Stimulated activated naive CD4-positive, alpha-beta T cell treated with Interleukin-2 at 50 U/mL for 16 hours (primary cell): ENCODE measurements at places on chromosomes 6 and 20.

GRCh38 chr6:106466211-106466610, 105.7 kb downstream of the CRYBG1 start:
- no peak for DNase-seq

DNA sequence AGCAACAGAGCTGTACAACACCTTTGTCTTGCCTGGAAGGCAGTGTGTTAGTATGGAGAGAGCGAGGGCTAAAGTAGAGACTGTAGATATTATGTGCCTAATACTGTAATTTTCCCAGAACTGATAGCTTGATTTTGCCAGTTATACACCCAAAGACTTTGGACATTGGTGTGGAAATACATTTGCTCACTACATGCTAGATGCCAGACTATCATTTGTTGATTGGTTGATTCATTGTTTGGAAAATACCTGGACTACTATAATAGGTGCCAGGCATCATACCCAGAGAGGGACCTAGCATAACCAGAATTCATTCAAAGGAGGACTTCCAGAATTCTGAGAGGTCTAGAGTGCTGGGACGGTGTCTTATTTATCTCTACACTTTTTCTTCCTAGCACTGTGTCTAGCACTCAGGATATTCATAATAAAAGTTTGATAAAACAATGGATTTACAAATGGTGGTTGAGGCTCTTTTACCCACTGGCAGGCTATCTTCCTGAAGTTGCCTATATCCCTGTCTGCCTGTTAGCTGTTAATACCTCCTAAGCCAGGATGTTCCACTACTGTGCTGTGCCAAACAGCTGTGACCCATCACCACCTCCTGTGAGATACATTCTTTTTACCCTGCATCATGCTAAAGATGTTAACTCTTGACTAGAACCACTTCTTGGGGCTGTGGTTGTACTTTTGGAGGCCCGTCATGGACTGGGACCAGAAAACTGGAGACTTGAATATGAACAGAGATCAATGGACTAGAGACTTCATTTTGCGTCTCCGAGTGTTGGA, 72.2 kb upstream of the FUCA2 start:
- DNase-seq, result no peak

DNA sequence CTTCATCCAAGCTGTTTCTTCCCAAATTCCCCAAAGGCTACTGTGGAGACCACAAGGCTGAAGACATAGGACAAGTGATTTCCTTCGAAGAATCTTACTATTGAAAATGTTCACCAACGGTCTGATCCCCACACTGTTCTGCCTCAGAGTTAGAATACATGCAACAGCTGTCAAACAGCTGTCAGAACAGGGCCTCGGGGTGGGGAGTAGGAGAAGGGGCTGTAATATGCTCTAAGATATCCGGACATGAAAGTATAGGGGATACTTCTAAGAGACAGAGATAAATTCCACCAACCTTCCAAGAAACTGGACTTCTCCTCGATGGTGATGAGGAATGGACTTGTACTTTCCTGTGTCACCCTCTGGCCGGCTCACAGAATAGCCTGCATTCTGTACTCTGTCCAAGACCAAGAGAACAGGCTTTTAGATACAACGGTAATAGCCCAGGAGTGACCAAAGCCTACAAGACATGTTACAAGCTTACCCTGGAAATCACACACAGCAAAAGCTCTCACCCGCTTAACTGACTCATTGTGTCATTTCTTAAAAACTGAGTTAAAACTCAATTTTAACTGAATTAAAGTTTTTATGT, 69.2 kb upstream of the PTGIS start:
- DNase-seq, result no peak

DNA sequence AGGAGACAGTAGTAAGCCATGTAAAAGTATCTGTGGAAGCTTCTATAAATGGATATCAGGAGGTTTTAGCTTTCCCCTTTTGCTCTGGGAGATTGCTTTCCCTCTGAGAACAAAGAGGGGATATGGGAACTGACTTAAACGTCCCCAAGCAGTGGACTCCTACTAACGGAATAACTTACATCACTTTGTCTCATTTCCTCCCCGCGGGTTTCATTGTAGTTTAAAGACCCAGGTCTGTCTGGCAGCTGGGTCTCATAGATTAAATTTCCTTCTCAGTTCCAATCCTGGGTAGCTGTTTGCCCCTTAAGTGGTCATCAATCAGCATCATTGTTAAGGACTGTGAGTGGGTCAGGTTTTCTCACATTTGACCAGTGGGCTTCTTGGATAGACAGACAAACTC, 68.7 kb downstream of the PLAGL1 start:
- no peak for DNase-seq

GRCh38 chr20:50887576-50887975, 43.7 kb downstream of the ADNP start:
- DNase-seq, result no peak

DNA sequence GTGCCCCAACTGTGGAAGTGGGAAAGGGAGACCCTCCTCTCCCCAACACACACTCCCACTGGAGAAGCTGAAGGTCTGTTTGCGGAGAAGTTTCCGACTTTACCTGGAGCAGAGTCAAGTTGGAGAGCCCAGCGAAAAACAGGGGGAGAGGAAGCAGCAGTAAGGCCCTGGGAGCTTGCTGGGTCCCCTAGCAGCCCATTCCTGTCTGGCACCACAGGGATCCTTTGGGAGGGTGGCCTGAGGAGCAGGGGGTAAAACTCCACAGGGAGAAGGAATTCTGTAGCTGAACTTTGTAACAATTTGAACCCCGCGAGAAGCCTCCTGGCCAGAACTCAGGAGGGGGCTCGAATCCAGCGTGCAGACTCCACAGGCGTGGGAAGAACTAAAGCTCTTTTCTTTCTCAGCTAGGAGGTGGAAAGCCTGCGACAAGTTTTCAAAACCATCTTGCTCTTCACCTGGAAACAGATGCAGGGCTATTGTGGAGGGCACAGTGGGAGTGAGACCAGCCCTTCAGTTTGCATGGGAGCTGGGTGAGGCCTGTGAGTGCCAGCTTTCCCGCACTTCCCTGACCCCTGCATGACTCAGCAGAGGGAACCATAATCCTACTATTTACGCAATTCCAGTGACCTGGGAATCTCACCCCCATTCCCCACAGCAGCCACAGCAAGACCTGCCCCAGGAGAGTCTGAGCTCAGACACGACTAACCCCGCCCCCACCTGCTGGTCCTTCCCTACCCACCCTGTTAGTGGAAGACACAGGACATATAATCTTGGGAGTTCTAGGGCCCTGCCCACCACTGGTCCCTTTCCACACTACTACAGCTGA, 25.8 kb downstream of the SERPINB9 start:
- DNase-seq, result no peak

GRCh38 chr6:31829633-31830283, 2.2 kb downstream of the HSPA1B start:
- no peak for DNase-seq

GRCh38 chr6:163926642-163927041, 512.1 kb downstream of the QKI start:
- DNase-seq, result no peak

- DNase-seq, result no peak
Measured at GRCh38 chr6:168156742-168157265, 77.8 kb upstream of the FRMD1 start.

- no peak for DNase-seq
Measured at GRCh38 chr20:62914970-62915457, 11.3 kb downstream of the DIDO1 start.

DNA sequence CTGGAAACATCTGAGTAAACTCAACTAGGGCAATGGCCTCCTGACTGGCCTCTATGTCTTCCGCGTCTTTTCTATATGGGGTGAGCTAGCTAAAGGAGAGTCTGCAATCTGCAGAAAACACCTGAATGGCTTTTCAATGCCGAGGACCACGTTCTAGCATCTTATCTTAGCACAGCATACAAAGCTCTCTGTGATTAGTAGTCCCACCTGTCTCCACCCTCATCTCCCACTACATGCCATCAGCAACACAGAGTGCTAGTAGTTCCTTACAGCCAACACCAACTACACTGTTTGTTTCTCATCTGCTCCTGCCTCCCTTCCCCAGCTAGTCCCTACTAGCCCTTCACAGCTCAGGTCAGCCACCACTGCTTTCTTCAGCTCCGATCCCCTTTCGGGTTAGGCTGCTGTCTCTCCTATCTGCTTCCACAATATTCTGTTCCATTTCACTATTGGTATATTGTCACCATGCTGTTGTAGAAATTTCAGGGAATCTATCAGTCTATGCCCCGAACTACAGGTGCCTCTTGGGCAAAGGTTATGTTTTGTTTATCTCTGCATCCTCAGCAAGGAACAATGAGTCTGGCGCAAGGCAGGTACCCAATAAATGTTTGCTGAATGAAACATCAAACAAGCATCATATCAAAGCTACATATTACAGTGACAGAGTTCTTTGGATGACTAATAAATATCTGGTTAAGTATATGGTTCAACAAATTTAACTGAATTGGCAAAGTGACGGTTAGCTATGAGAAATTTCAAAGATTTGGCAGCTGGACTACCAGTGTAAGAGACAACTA, 12.2 kb downstream of the LYRM4 start:
- no peak for DNase-seq

- DNase-seq, result no peak
Measured at GRCh38 chr20:59148701-59149493, 14.7 kb upstream of the ZNF831 start.

GRCh38 chr6:90715093-90715655, 128.3 kb upstream of the MAP3K7 start:
- DNase-seq, result no peak

DNA sequence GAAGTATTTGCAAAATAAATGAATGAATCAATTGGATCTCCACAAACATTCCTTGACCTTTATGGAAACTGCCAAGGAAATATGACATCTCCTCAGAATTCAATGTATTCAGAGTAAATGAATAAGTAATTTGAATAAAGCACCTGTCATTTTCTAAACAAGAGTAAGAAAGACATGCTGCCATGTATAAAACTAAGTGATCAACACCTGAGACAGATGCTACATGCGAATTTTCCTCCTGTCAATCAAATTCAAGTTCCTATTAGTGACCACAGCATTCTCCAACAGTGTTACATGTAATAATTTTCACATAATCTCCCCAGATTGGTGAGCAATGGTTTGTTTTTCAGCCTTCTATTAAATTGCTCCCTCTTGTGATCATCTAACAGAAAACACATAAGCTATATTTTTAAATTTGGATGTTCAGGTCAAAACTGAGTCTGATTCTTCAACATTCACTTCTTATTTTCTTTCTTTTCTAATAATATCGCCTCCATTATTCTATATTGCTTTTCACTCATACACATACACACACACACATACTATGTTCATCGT, 163.2 kb upstream of the RNF217 start:
- DNase-seq, result no peak

DNA sequence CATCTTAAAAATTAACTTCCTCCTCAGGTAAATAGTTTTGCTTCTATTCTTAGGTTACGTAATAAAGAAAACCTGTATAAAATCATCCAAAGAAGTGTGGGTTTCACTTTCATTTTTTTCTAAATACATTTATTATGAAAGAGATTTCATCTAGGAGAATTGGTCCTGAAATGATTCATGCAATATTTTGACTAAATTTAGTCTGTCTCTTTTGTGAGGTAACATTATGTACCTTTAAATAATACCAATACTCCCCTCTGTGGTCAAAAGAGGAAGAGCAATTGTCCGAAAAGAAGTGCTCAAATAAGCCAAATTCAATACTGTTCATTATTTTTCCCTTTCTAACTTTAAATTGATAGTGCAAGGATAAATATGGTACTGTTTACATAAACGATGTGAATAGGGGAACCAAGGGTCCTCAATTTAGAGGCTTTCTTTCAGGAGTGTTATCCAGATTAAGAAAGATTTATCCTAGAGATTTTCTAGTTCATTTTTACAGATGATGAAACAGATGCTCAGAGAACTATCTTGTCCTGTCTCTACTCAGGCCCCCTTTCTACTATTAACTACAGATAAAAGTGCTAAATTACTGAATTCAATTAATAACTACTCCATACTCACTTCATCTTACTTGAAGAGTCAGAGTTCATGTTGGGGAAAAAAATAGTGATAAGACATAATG, 26.2 kb downstream of the CYP39A1 start:
- no peak for DNase-seq

- DNase-seq, result no peak
Measured at GRCh38 chr6:163494279-163494727, 79.8 kb downstream of the QKI start.

- no peak for DNase-seq
Measured at GRCh38 chr6:111280445-111280955, 193.2 kb downstream of the SLC16A10 start.

DNA sequence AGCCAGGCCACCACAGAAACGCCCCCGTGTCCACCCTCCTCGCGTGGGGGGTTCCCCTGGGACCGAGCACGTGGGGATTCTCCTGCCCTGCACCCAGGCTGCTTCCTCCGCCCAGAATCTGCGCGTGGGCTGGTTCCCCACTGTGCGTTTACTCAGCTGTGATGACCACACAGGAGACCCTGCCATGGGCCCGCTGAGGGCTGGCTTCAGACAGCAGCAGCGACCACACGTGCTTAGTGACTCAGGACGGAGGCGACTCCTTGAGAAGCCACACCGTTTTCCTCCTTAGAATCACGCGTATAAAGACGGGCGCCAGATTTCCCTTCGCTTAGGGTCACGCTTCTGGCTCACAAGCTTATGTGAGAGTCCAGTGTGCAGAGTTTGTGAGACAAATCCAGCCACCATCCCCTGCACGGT, 63.9 kb upstream of the PDE10A start:
- DNase-seq, result no peak

DNA sequence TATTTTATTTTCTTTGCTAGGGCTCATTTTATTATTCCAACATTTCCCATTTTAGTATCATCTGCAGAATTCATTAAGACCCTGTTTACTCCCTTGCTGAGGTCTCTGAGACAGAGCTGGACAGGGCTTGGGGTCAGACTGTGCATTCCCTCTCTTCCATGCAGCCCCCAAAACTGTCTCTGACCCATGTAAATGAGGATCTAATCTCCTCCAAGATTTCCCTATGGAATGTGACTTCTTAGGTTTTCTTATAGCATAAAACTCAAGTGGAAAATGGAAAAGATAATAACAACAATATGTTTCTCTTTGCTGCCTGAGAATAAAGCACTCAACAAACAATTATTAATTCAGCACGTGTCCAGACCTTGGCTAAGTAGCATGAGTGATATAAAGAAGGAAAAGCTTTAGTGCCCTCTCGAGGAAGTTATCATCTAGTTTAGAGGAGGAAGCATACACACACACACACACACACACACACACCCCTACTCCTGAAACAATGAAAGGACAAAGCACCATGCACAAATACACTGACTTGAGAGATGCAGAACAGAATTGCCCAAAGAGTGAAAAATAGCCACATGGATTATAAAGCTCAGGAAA, 815.5 kb downstream of the BCKDHB start:
- no peak for DNase-seq

DNA sequence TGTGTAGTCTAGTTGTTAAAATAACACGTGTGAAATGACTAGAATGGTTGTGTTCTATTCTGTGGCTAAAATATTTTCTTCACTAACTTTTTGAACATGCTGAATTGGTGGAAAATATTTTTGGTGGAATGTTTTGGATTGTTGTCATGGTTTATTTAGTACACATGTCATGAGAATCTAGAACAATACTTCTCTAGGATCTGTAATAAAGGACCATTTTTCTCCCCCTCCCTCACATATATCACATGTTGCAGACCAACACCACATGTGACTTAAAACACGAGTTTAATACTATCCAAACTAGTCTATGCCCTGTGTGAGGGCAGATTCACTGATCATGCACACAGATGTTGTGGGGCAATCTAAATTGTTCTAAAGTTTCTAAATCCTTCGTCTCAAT, 29.2 kb downstream of the FIG4 start:
- no peak for DNase-seq

- no peak for DNase-seq
Measured at GRCh38 chr20:24423390-24424313, 45.8 kb upstream of the SYNDIG1 start.
